ENCODE measurements at places on chromosomes 6 and 20.

DNA sequence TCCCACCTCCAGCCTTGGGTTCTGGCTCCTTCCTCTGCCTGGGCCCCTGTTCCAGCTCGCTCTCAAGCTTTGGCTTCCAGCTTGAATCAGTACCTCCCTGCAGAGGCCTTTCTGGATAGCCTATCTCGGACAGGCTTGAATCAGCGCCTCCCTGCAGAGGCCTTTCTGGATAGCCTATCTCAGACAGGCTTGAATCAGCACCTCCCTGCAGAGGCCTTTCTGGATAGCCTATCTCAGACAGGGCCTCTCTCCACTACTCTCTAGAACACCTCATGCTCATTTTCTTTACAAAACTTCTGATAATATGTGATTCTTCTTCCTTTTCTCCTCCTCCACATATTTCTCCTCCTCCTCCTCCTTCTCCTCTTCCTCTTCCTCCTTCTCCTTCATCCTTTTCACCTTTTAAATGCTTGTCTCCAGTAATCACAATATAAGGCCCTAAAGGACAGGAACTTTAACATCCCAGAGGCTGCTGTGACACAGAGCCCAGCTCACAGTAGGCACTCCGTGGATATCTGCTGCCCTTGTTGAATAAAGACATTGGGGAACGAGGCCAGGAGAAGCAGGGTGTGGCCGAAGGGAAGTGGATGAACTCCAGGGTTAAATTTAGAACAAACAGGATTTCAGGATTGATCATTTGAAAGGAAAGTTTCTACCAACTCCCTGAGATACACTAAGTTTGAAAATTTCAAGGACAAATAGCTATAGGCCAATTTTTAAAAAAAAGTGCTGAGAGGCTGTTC is 9.3 kb upstream of the RPS6KA2 start:
- DNase-seq = no peak

- no peak for DNase-seq
Observed at GRCh38 chr20:20713244-20713765, 861 bp upstream of the RALGAPA2 start.

GRCh38 chr20:39853050-39853449 is 836.0 kb downstream of the MAFB start:
- no peak for DNase-seq

GRCh38 chr6:138297761-138298298 is 79.5 kb upstream of the PBOV1 start:
- DNase-seq = no peak

DNA sequence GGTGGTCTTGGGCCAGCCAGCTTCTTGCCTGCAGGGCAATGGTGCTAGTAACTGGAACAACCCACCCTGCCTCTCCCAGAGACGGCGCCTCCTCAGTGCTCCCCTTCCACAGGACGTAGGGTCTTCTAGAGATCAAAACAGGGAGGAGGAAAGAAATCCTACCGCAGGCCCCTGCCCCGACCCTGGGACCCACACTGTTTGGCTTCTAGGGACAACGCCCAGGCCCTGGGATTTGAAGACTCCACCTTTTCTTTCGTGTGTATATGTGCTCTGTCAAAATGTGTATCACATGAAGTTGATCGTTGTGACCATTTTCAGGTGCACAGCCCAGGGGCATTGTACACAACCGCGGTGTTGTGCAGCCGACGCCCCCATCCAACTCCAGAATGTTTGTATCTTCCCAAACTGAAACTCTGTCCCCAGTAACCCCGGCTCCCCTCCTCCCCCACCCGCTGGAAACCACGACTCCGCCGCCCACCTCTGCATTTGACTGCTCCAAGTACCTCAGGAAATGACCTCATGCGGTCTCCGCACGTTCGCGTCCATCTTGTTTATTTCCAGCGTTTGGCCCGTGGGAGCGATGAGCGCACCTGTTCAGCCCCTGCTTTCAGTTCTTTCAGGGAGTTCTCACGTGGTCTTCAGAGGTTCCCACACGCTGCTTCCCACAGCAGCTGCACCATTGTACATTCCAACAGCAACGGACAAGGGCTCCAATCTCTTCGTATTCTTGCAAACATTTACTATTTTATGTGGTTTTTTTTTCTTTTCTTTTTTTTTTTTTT is 3.4 kb upstream of the BHLHE23 start:
- peak; percentile 69 for DNase-seq

Data from SHP77 (cell line).